NCI-H2171 (cell line): ENCODE measurements at places on chromosomes 7 and 10.

GRCh38 chr7:76269895-76270294 lies 32.6 kb upstream of the HSPB1 start:
- DNase-seq = no peak

DNA sequence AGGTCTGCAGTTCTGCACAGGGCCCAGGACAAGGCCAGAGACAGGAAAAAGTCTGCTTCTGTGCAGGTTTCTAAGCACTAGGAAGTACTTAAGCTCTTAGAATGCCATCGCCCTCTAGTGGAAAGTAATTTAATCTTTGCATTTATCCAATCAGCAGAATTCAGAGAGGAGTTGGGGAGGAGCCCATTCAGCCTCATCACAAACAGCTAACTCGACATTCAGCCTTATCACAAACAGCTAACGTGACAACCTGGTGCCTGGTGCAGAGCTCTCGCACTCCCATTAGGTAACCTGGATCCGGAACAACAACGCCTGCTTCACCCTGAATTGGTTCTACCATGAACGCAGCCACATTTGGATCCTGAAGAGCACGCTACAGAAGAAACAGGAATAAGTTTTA lies 15.2 kb downstream of the OAT start:
- DNase-seq = peak; percentile 43

DNA sequence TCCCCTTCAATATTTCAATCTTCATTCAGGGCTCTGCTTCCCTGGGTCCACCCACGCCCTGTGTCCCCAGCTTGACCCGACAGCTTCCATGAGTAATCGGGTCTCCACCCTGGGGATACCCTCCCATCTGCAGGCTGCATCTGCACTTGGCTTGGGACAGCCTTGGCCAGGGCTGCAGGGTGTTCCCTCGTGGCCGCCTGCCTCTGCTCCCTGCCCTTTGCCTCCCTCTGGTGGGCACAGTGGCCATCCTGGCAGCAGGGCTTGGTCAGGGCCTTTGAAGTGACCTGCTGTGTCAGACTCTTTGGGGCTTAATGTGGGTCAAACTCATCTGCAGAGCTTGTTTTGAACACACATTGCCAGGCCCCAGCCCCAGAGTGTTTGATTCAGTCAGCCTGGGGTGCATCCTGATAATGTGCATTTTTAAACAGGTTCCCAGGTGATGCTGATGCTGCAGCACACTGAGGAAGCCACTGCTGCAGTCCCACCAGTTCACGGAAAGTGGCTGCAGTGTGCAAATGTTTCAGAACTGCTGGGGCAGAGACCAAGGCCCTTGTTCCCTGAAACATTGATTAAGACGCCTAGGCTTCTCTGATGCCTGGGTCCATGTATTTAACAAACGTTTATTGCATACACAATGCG lies 80.7 kb upstream of the SEC61G start:
- no peak for DNase-seq

- no peak for DNase-seq
These were observed 69.0 kb downstream of the CREB5 start for GRCh38 chr7:28481091-28481926.

- no peak for DNase-seq
These were observed 211.9 kb upstream of the VSTM2A start for GRCh38 chr7:54330216-54330800.

DNA sequence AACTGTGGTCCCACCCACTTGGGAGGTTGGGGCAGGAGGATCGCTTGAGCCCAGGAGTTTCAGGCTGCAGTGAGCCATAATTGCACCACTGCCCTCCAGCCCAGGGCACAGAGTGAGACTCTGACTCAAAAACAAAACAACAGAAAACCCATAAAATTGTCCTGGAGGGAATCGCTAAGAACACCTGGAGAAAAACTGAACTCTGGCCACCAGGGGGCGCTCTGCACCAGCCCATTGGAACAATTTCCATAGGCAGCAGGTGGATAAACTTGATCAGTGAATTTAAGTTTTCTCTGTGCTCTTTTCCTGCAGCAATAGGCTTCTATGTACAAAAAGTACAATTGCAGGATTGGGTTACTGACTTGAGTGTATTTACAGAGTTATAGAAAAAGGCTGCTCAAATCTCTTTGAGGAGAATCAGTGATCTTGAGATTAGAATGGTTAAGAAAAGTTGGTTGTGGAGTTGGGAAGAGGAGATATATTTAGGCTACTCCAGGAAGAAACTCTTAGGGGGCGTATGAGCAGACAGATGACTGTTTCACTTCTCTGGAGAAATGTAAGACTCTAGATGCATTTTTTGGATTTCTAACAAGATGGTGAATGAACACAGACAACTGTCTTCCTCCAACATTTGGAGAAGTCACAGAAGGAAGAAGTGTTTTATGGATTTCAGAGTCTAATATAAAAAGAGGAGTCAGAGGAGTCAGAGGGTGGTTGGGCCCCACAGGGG lies 274.9 kb upstream of the GALNT17 start:
- peak; percentile 21 for DNase-seq

GRCh38 chr10:565676-566075 lies 123.8 kb downstream of the DIP2C start:
- DNase-seq = no peak

GRCh38 chr7:90727412-90727811 lies 131.3 kb downstream of the CDK14 start:
- no peak for DNase-seq

- DNase-seq = no peak
These were observed 134.1 kb upstream of the GDF10 start for GRCh38 chr10:47165711-47166404.

DNA sequence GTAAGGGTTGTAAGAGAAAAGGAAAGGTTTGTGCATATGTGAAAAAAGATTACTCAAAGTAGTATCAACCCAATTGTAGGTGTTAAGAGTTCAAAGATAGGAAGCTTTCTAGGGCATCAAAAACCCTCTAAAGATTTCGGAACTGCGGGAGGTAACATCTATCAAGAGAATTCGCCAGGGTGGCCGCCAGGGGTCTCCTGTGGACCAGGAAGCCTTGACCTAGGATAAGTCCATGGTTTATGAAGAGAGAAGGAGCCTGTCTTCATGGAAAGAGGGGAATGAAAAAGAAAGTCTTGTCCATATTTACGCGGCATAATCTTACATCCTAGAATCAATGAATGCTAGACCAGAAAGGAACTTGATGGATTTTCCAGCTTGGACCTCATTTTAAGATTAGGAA lies 140.7 kb upstream of the CALCR start:
- DNase-seq = no peak
